Activated naive CD4-positive, alpha-beta T cell (primary cell): ENCODE measurements at places on chromosomes 16 and 17.

DNA sequence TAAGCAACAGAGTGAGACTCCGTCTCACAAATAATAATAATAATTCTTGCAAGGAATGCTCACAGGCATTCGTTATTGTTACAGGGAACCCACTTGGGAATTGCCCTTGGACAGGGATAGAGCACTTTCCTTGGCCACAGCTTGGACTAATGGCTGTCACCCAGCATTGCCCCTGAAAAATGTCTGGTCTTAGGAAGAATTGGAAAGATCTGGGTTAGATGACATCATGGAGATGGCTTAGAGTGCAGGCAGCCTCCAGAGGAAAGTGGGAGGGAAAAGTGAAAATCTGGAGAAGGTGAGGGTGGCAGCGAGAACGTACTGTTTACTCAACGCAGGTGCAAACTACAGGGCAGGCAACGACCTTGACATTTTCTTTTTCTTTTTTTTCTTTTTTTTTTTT, 59.3 kb upstream of the MRTFB start:
- no peak for DNase-seq

GRCh38 chr17:38568845-38569510, 36.8 kb downstream of the SRCIN1 start:
- no peak for DNase-seq

DNA sequence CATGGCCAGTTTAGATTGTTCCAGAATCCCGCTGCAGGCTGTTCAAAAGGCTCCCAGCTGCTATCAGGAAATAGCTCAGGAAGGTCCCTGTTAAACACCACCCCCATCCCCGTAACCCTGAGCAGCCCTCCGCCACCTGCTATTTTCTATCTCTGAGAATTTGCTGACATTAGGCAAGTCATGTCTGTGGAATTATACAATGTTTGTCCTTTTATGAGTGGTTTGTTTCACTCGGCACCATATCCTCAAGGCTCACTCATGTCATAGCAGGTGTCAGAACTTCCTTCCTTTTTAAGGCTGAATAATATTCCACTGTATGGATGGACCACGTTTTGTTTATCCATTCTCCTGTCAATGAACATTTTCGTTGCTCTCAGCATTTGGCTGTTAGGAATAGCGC, 164.3 kb upstream of the FOXF1 start:
- DNase-seq = no peak

DNA sequence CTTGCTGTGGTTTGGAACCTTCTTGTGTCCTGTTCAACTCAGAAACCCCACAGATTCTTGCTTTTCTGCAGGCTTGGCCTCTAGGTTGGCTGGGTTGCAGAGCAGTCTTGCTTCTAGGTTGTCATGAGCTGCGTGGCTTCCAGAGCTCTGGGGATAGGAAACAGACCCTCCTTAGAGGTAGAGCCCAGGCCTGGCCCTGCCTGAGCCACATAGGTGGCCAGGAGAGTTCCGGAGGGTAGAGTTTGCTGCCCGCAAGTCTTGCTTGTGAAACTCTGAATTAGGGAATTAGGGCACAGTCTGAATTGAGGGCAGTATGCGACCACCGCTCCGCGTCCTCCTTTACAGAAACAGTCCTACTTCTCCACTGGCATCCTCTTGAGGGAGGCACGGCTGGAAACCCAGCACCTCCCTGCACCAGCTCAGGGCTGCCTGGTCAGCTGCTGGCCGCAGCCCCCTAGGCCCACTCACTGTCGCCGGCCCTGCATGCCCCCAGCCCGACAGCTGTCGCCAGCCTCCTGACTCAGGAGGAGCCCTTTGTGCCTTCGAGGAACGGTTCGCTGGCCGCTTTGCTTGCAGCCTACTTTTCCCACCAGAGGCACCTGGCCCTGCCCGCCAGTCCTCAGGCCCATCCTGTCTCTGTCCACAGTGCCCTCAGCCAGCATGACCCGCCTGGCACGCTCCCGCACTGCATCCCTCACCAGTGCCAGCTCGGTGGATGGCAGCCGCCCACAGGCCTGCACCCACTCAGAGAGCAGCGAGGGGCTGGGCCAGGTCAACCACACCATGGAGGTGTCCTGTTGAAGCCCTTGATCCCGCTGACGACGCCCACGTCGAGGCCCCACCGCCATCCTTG, 4.3 kb upstream of the SETD6 start:
- DNase-seq = no peak

GRCh38 chr16:49834531-49835151, 21.3 kb downstream of the ZNF423 start:
- no peak for DNase-seq

GRCh38 chr16:54125751-54126655, 160.6 kb downstream of the IRX3 start:
- DNase-seq = no peak

DNA sequence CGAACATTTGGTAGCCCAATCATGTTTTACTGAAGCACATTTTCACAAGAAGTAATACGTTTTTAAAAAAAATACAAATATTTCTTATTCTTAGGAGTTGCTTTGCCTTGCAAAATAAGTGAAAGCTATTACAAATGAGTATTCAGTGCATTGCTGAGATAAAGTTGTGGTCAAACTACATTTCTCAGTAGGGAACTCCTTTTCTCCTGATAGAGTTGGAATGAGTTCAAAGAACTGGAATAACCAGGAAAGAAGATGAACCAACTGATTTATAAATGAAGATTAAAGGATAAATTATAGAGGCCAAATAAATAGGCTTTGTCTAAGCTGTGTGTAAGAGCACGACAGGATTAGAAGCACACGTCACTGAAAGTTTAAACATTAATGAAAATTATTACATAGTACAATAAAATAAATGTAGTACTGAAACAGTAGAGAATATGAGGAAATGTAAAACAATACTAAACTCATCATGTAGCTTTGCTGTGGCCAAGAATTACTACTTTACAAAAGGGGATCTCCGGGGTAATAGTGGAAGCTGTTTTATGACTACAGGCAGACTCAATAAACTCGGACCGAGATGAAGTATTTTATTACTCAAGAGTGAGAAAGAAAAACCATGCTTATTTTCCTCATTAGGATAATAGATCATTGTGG, 73.6 kb downstream of the KCNJ2 start:
- DNase-seq = no peak

GRCh38 chr17:40671282-40671681, 6.3 kb upstream of the KRT222 start:
- no peak for DNase-seq

GRCh38 chr16:5693426-5693825, 595.8 kb upstream of the EEF2KMT start:
- no peak for DNase-seq

DNA sequence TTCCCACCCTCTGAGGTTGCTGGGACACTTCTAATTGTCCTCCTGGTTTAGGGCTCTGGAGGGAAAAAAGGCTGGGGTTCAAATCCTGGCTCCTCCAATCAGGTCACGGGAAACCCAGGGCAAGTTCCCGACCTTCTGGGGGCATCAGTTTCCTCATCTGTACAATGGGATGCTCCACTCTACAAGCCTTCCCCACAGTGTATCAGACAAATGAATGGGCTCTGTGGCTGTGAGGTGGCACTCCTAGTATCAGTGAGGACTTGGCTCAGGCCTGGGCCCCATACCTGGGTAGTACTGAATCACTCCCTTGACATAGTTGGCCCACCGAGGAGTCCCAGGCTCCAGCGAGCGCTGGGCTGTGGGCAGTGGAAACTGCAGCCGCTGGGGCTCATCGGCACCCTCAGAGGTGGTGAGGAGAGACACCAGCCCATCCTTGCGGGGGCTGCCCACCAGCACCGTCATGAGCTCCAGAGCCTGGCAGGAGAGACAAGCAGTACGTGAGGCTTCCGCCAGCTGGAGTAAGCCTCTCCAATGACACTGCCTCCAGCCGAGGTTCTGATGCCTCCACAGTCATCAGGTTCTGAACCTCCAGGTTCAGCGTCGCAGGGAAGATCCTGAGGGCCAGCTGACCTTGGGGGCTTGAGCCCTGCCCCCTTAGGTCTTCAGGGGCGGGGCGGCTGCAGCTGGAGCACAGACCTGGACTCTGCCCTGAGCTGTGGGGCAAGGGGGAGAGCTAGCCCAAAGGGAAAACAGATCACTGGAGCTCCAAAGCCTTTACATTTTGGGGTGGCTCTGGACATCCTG, 1.2 kb downstream of the GALK1 start:
- DNase-seq = no peak

DNA sequence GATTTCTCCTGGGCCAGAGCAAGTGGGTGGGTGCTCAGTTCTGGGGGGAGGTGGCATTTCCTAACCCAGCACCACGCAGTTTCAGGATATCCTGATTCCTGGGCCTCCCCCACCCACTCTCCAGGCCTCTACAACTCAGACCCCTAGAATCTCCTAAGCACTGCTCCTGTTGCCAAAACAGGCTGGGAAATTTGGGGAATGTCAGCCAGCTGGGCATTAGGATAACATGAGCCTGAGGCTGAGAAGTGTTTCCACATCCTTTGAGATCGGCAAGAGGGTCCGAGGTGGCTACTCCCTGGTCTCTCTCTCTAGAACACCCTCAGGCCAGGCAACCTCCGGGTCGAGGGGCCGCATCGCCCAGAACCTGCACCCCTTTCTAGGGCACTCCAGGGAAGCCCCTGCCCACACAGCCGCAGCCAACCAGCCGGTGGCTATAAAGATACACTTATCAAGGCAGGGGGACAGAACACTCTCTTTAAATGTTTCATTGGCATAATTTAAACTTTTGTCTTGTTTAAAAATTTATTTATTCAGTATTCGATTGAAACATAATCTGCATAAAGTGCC, 23.6 kb downstream of the TBC1D16 start:
- DNase-seq = no peak

DNA sequence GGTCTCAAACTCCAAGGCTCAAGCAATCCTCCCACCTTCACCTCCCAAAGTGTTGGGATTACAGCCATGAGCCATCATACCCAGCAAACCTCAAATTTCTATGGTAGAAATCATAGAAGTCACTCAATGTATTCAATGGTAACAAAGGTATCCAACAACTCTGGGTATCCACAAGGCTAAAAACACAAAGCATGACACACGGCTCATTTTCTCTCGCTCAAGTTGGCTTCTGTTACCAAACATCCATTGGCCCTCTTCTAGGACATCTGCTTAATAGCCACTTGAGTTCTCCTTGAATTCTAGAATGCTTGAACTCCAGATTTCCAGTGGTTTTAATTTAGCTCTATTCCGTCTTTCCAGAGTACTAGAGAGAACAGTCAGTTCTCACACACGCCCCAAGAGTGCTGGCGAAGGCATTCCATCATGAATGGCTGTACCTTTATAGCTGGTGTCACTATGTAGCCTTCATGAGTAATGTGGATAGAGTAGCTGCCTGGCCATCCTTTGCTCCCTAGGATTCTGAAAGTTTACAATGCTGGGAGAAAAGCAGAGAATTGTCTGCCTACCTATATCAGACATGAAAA, 42.6 kb downstream of the SPAG9 start:
- no peak for DNase-seq

DNA sequence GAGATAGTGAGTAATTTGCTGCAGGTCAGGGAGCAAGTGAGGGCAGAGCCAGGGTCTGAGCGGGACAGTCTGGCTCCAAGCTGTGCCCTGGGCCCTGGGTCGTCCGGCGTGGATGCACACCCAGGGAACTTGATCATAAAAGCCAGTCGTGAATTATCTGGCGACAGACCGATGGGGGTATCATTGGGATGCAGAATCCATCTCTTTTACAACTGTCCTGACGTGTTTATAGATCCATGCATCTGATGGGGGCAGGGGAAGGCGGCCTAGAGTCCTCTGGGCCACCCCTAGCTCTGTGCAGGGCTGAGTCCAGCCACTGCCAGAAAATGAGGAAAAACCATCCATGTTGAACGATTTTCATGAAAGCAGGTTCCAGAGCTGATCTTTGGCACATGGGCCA, 332.8 kb downstream of the C16orf95 start:
- DNase-seq = no peak

- DNase-seq = peak; percentile 31
Measured at GRCh38 chr16:56424791-56425438, 430 bp downstream of the AMFR start.

GRCh38 chr16:73878611-73879010, 418.0 kb upstream of the PSMD7 start:
- DNase-seq = no peak

- DNase-seq = peak; percentile 36
Measured at GRCh38 chr16:77211880-77212740, 12.9 kb downstream of the SYCE1L start.

DNA sequence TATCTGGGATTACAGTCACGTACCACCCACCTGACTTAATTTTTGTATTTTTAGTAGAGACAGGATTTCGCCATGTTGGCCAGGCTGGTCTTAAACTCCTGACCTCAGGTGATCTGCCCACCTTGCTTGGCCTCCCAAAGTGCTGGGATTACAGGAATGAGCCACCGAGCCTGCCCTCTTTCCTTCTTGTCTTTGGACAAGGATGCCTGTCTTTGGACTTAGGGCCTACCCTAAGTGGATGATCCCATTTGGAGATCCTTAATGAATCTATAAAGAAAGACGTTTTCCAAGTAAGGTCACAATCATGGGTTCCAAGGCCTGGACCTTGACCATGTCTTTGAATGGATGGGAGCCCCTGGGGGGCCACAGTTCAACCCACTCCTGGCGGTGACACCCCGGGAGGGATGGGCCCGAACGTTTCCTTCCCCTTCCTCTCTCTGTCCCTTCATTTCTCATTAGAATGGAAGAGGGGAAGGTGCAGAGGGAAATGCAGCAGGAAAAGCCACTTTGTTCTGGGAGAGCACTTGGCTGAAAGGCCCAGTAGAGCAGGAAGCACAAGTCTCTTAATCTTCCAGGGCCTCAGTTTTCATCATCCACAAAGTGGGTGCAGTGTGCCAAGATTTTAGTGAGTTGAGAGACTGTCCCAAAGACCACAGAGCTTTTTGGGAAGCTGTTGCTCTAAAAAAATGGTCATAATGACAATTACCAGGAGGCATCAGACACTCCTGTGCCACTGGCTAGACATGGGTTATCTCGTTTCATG, 353.3 kb downstream of the SEC14L1 start:
- DNase-seq = no peak

- no peak for DNase-seq
Measured at GRCh38 chr16:7366041-7366440, 33.4 kb downstream of the RBFOX1 start.

GRCh38 chr17:7294614-7295153, at the start of gene YBX2:
Gene YBX2, minus strand, starts transcription at chr17:7294639. Its CDS starts 139 bp downstream, at chr17:7294500.
- peak; percentile 34 for DNase-seq

- DNase-seq = no peak
Measured at GRCh38 chr16:1534021-1535020, 855 bp downstream of the TMEM204 start.

- DNase-seq = no peak
Measured at GRCh38 chr17:8072341-8072728, 15.2 kb downstream of the ALOX12B start.

- DNase-seq = no peak
Measured at GRCh38 chr17:48970865-48971687, 2.7 kb upstream of the GIP start.

DNA sequence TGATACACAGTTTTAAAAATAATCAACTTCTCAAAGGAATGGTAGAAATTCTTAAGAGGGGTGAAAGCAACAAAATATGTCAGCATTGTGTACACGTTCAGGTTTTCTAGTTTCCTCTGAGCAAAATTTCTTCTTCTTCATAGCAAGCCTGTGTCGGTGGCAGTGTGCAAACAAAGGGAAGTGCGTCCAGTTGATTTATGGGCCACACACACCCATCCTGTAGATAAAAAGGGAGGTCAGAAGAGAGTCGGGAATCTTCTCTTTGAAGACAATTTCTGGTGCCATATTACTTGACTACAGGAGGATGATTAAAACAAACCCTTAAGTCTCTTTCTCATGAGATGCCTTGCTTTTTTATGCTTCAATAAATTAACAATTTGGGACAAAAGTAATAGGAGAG, 484.1 kb upstream of the SALL1 start:
- DNase-seq = no peak
